ENCODE measurements at places on chromosomes 1 and 21.

DNA sequence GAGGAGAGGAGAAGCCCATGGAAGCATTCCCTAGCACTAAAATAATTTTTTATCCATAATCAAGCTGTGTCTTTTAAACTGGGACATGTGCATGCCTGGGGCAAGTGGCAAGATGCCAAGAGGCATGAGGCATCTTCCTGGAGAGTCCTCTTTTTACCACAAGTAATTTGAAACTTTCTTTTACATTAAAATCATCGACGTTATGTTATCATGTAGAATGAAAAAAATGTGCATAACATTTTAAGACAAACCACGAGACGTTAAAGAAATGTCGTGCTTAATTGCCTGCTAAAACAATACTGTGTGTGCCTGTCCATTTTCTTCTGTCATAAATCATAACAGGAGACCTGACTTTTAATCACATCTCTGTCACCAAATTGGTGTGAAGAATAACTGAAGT lies 1.5 kb downstream of the STYXL2 start:
- no peak for DNase-seq

GRCh38 chr1:16094453-16095158 lies 21.2 kb upstream of the FAM131C start:
- no peak for DNase-seq

DNA sequence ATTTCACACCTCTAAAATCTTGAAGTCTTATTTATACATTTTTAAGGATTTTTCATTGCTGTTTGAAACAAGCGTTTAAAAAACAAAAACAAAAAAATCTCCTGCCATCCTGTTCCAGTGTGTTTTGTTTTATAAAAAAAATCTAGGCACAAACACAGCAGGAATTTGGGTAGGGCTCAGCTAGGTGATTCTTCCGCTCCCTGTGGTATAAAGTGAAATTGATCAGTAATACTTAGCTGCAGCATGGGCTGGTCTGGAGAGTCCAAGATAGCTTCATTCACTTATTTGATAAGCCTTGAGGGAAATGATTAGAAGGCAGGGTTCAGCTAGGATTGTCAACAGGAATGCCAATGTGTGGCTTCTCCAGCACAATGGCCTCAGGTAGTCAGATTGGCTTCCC lies 25.7 kb downstream of the ATF3 start:
- no peak for DNase-seq

- no peak for DNase-seq
These were observed 123.5 kb downstream of the KIAA0319L start for GRCh38 chr1:35433714-35434113.

DNA sequence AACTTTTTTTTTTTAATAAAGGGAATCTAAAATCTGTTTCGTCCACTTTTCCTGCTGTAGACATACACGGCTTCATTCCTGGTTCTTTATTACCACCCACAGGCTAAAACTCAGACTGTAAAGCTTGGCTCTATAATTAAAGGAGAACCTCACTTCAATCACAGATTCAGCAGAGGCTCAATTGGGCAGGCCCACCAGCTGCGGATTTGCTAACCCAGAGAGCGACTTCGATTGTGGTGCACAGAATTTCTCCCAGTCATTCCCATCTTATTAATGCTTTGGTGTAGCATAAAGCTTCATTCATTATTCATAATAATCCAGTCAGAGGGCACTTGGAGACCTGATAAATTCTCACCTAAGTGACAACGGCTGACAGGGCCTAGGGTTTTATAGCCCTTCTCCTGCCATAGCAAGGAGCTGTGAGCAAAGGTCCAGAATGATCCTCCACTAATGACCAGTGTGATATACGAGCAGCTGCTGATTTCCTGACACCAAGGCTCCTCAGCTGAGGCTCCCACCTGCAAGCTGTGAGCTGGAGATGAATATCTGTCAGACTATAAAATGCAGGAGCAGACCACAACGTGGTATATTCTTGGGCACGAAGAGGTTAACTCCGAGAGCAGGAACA lies 149.0 kb downstream of the ATP6V1G3 start:
- no peak for DNase-seq

GRCh38 chr1:206558794-206559671 lies 51.7 kb downstream of the RASSF5 start:
- DNase-seq = no peak

GRCh38 chr1:37691497-37692077 lies 729 bp upstream of the CDCA8 start:
- peak; percentile 32 for DNase-seq

- peak; percentile 65 for DNase-seq
These were observed 25.3 kb upstream of the PEF1 start for GRCh38 chr1:31669786-31670592.

GRCh38 chr1:33740040-33740744 lies 123.7 kb upstream of the HMGB4 start:
- no peak for DNase-seq

DNA sequence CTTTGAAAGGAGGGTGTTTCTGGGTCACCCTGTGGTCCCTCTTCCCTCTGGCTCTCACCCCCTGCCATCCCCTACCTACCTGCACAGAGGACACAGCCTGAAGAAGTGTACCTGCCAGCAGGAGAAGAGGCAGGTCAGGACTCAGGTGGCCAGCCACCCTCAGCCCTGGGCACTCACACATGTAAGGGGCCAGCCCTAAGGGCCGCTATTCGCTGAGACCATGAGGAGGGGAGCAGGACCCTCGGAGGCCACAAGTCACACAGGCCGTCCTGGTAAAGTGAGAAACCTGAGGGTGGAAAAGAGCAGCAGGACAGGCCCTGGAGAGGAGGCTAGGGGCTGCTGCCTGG lies 1.2 kb downstream of the ZNF692 start:
- DNase-seq = no peak

DNA sequence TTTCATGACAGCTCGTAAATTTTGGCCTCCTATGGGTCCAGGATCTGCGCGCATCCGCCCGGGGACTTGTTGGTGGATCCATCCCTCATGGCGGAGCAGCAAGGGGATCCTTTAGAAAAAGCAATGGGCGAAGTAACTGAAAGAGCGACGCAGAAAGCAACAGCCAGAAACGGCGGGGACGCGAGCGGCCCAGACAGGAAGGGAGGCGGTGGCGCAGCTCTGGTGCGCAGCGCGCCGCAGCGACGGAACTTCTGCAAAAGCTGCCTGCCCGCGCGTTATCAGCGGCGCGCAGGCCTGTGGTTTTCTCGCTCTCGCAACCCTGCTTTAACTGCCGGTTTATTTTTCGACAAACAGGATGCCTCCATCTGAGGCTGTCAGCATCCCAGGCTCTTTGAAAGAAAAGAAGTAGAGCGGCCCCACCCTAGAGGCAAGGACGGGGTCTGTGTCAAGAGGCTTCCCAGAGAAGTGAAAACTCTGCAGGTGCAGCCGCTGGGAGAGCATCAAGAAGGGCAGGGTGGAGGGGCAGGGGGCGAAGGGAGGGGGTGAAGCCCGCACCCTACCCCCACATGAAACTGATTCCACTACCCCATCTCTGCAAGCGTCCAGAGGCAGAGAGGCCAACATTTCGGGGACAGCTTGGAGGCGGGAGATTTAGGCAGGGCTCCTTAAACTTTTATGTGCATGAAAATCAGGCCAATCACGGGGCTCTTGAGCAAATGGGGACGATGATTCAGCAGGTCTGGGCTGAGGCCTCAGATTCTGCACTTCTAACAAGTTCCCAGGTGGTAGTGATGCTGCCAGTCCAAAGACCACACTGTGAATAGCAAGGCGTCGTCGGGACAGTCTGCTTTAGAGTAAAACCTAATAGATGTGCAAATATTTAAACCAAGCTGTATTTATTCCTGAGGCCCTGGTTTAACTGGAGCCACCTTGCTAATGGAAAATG lies 22.2 kb downstream of the RUNX1 start:
- peak; percentile 45 for DNase-seq

DNA sequence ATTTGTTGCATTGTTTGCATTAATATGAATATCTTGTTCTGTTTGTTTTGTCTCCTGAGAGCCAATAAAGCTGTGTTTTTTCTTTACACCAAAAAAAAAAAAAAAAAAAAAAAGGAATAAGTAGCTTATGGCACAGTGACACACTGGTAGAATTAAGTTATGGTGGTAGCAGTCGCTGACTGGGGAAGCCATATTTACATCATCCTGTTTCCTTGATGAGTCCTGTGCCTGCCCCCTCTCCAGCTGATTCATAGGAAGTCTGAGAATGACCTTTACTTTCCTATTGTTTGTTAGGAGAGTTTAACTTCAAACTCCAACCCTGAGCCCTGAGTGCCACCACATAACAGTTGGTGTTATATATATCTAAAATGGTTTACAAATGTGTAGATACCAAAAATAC lies 62.2 kb downstream of the OBSCN start:
- no peak for DNase-seq

DNA sequence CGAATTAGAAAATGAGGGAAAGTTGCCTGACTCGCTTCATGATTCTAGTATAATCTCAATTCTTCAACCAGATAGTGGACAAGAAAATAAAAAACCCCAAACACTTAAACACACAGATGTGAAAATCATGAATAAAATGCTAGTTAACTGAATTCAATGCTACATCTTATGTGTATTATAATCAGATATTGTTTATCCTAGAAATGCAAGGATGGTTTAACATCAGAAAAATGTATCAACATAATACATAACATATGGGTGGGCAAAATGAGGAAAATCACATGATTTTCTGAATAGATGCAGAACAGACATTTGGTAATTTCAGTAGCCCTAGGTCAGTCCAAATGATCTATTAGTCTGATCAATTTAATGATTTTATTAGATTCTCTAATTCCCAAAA lies 97.2 kb downstream of the SIM2 start:
- DNase-seq = no peak

- no peak for DNase-seq
These were observed 79.7 kb downstream of the KIF26B start for GRCh38 chr1:245234217-245235081.
